Choroid plexus epithelial cell (primary cell): ENCODE measurements at places on chromosomes 1 and 21.
A peak's percentile ranks its signal among the peaks of the same experiment; 100 is the strongest.

DNA sequence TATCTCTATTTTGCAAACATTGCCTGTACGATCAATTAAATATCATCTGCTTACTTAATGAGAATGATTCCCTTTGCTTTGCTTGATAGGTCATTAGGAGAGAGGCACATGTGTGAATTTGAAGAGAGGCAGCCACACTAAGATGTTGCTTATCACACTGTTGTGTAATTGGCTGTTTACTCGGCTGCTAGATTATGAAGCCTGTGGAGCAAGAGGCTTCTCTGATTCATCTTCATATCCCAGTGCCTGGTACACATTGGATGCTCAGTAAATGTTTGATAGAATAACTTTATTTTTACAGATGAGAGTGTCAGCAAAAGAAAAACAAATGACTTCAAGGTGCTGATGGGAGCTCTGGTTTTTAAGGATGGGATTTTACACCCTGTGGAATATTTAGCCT, 156.2 kb upstream of the C8B start:
- DNase-seq: peak; percentile 16

DNA sequence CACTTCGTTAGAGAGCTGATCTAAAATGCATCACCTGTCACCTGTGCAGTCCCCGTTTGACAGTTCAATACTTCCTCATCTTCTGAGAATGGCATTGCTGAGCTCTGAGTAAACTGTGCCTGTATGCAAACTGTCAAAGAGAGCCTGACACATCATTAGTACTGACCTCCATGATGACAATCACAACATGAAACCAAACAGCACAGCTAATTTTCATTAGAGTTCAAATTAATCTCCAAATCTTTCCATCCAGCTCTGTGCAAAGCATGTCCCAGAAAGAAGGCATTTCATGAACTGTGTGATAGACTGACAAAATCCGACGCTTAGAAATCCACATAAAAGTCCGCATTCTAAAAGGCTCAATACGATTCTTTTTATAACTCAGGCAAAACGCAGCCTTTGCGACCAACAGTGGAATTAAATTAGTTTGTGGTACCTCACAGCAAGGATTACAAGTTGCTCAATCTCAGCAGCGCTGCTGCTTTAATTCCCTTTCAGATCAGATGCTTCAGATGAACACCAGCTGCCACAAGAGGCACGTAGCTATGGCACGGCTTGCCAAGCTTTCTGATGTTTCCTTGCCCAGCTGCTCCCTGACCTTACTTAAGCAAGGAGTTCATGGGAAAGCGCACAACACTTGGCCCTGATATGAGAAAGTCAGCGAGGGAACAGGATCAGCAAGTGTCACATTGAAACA, 765.5 kb upstream of the PRMT6 start:
- no peak for DNase-seq

GRCh38 chr1:228448372-228448771, 31.7 kb upstream of the TRIM17 start:
- DNase-seq: no peak

GRCh38 chr1:185966471-185966870, 232.3 kb downstream of the HMCN1 start:
- peak; percentile 26 for DNase-seq

- no peak for DNase-seq
These were observed 45.1 kb downstream of the FASLG start for GRCh38 chr1:172704001-172704400.

DNA sequence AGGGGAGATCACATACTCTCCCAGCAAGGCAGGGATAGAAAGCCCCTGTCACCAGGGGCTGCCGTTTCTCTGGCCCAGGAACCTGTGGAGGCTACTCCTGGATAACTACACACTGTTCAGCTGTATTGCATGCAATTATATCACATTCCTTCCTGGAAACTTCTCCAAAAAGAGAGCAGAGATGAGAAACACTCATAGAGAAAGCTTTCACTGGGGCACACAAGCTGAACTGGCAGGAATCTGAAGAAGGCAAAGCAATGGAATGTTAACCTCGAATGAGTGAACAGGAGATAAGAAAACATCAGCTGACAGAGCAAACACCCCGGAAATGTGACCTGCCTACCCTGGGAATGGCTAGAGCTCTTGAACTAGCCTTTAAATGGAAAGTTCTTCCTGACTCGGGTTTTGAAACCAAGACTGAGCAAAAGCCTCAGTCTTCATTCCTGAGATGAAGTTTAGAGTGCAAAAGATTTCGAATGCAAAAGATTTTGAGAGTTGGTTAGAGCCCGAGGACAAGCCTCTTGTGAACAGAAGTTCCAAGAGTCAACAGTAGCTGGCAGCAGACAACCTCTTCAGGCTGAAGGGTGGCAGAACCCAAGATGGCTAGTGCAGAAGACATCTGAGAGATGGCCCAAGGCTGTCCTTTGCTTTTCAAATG, 32.3 kb downstream of the CCN1 start:
- DNase-seq: peak; percentile 97

GRCh38 chr1:192224846-192225245, 66.6 kb downstream of the RGS18 start:
- no peak for DNase-seq

DNA sequence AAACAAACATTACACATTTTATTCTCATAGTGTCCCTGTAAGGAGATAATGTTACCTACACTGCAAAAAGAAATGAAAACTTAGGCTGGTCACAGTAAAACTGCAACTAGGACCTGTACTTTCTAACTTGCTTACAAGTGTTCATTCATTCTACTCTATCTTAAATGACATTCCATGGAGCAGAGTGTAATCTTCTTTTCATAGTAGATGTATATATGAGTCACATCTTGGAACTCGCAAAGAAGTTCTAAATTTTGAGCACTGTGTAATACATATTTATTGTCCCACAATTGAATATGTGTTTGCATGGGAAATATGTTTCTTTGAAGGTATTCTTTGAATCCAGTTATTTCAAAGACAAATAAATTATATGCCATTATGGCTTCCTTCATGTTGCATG, 1258.5 kb upstream of the ADGRL2 start:
- DNase-seq: peak; percentile 43

GRCh38 chr1:248189026-248189425, 8.0 kb upstream of the OR2M3 start:
- no peak for DNase-seq

DNA sequence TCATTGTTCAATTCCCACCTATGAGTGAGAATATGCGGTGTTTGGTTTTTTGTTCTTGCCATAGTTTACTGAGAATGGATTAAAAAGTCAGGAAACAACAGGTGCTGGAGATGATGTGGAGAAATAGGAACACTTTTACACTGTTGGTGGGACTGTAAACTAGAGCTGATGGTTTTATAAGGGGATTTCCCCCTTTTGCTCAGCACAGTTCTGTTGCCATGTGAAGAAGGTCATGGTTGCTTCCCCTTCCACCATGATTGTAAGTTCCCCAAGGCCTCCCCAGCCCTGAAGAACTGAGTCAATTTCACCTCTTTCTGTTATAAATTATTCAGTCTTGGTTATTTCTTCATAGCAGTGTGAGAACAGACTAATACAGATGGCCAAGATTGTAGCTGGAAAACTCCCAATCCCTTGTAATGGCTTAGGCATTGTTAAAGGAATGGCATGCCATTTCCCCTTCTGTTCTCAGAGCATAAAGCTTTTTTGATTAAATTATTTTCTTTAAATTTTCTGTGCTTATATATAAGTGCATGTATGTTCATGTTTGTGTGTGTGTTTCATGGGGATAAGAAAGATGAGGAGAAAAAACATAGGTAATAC, 144.8 kb downstream of the BACH1 start:
- no peak for DNase-seq
